ENCODE measurements at places on chromosomes 4 and X.

DNA sequence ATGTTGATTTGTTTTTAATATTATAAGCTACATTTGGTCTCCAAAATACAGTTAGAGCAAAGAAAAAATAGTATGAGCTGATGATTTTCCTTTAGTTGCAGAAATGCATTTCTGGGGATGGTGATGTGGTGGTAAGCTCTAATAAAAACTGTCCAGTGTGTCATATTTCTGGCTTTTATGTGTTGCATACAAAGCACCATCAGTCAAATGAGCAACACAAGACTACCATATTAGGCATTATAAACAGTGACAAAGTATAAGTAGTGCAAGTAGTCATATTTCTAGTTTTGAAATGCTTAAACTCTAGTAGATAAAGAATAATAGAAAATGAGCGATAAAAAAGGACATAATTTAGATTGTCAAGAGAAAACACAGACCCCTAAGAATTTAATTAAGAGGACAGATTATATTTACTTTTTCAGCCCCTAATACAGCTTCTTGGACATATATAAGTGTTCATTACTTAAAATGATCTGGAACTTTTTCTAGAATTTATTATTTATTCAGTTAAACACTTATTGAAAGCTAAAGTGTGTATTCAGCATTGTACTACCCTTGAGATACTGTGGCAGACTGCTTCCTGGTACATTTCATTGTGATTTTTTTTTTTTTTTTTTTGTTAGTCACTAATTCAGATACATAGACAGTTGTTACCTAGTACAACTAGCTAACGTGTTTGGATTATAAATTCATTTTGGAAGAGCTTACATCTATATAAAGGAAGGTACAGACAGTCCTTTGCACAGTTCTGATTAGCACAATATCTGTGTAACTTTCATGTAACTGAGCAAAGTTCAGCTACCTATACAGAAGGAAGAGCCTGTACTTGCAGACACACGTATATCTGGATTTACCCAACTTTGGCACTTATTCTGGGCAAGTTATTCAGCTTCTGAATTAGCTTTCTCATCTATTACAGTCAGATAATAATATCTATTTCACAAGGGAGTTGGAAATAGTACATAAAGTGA is 22.3 kb downstream of the RAP1GDS1 start:
- peak; percentile 92 for ATAC-seq

- no peak for ATAC-seq
These were observed 59.3 kb upstream of the CLDN34 start for GRCh38 chrX:9907645-9908387.

DNA sequence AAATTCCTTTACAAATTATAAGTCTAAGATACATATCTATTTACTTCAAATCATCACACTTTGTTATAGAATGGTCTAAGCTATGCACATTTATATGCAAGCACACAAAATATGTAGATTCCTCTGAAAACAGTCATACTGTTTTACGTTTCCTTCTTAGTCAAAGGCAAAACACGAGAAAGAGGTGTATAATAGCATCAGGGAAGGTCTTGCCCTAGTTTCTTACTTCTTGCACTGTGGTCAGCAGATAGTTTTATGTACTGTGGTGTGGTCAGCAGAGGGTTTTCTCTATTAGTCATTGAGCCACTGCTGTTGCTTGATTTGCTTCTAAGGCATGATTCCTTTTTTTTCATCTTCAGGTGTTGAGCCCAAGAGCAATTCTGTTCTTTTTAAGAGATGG is 117.7 kb downstream of the ADAM29 start:
- no peak for ATAC-seq

- no peak for ATAC-seq
These were observed 106.7 kb upstream of the ARHGAP24 start for GRCh38 chr4:85368240-85368639.

- no peak for ATAC-seq
These were observed 89.7 kb downstream of the EPHA5 start for GRCh38 chr4:65580551-65580950.

- no peak for ATAC-seq
These were observed 219.9 kb downstream of the BCOR start for GRCh38 chrX:39877905-39878304.

- ATAC-seq: no peak
These were observed 1.9 kb downstream of the DHRSX start for GRCh38 chrX:2498781-2499302.

GRCh38 chrX:154113729-154114128 is 16.2 kb upstream of the MECP2 start:
- no peak for ATAC-seq

GRCh38 chrX:18624599-18624998 is 47.3 kb downstream of the RS1 start:
- ATAC-seq: no peak

GRCh38 chrX:19121898-19122640 is at the start of gene ADGRG2:
TSS of gene ADGRG2 (minus strand) at chrX:19122468. CDS start at chrX:19068834, 53,634 bp downstream.
- no peak for ATAC-seq

DNA sequence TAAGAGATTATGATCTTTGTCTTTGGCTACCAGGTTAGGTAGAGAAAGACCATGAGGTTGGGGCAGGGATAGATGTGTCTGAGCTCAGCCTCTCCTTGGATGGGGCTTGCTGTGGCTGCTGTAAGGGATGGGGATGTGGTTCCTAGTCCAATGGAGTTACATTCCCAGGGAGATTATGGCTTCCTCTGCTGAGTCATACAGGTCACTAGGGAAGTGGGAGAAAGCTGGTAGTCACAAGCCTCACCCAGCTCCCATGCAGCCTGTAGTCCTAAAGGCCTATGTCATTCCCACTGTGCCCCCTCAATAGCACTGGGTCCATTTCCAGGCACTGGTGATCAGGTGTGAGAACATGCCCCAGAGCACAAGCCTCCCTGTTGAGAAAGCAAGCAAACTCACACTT is 70.6 kb upstream of the CENPE start:
- no peak for ATAC-seq

DNA sequence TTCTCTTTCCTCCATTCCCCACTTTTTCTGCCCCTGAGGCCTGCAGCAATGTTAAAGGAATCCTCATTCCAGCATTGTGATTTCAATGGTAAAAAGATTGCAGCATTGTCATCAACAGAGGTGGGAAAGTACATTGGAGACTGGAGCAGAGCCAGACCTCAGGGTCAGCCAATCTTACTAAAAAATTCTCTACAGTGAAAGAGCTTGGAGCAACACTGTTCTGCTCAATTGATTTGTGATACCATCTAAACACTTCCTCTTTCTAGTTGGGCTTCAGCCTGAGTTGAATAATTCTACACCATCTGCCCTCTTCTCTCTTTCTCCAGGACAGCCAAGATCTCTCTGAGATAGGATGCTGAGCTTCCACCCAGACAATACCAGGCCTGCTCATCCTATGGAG is 176.5 kb downstream of the AR start:
- no peak for ATAC-seq

- ATAC-seq: no peak
These were observed 1301.9 kb downstream of the PCDH7 start for GRCh38 chr4:32022071-32022470.

DNA sequence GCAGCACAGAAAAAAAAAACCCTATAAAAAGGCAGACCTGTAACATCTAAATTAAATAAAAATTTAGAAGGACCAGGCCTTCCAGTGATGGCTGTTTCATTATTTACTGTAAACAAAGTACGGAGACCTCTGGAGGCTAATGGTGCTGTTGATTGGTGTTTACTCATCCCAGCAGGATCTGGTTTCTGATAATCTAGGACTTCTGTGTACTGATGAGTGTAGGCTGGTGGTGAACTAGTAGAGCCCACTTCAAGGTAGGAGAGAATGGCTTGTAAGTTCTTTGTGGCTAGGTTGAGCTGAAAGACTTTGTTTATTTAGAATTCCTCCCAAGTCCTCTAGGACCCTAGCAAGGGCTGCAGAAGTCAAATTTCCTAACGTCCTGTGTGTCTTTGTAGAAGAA is 398.1 kb upstream of the PITX2 start:
- ATAC-seq: no peak

- no peak for ATAC-seq
These were observed 16.4 kb downstream of the OTC start for GRCh38 chrX:38368774-38369173.

- ATAC-seq: no peak
These were observed 444.7 kb upstream of the RPS6KA3 start for GRCh38 chrX:20711366-20711765.

DNA sequence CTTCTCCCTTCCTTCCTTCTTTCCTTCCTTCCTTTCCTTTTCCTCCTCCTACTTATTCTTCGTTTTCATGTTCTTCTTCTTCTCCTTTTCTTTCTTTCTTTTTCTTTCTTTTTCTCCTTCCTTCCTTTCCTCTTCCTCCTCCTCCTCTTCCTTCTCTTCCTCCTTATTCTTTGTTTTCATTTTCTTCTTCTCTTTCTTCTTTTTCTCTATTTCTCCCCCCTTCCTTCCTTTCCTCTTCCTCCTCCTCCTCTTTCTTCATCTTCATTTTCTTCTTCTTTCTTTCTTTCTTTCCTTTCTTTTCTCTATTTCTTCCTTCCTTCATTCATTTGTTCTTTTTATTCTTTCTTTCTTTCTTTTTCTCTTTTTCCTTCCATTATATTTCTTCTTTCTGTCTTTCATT is 671.6 kb downstream of the IQCM start:
- no peak for ATAC-seq

GRCh38 chr4:59869056-59869455 is 1331.1 kb upstream of the ADGRL3 start:
- no peak for ATAC-seq

GRCh38 chr4:95548738-95549245 is at the start of gene UNC5C:
TSS of gene UNC5C (minus strand) at chr4:95548973.
- peak; percentile 7 for ATAC-seq

- ATAC-seq: no peak
These were observed 173.7 kb downstream of the RPA4 start for GRCh38 chrX:97057349-97057909.

DNA sequence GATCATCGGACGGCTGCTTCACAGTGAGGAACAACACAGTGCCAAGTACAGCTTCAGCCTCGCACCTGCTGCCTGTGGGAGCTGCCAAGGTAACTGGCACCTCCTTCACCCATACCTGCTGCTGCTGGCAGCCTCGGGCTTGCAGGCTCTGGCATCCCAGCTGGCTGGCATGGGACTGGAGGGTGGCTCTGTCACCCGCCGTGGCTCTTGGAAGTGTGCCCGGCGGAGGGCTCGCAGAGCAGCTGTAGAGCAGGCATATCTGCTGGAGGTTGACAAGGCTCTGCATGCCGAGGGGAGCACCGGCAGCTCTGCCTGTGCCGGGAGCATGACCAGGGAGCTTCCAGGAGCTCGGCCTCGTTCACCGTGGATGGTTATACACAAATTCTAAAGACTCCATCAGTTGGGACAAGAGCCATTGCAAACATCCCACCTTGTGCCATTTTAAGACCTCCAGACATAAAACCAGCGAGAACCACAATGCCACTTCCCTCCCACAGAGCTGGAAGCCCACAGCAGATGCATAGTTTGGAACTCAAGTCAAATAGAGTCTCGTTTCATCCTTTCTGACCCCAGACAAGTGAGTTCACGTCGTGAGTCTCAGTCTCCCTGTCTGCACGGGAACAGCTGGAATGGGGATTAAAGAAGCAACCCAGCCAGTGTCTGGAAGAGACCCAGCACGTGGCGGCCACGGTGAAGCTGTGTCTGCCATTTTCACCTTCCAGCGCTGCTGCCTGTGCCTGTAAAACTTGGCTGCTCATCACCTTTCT is 84.3 kb upstream of the PSAPL1 start:
- no peak for ATAC-seq

DNA sequence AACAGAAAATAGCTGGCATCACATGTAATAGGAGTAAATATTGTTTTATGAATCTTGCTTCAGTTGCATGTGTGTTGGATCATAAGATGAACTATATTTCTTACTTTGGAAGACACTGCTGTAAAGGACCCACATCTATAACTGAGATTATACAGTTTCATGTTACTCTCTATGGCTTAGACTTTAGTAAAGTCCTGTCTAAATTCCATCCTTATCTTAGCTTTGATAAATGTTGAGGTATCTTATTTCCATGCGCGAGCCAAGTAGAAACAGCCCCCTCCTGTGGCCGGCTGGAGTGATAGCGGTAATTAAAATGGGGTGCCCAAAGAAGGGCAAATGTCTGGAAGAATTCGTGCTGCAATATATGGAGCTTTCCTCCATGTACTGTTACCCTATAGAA is 43.0 kb downstream of the CCDC158 start:
- ATAC-seq: no peak

GRCh38 chr4:128574706-128575105 is 234.8 kb upstream of the JADE1 start:
- ATAC-seq: no peak

DNA sequence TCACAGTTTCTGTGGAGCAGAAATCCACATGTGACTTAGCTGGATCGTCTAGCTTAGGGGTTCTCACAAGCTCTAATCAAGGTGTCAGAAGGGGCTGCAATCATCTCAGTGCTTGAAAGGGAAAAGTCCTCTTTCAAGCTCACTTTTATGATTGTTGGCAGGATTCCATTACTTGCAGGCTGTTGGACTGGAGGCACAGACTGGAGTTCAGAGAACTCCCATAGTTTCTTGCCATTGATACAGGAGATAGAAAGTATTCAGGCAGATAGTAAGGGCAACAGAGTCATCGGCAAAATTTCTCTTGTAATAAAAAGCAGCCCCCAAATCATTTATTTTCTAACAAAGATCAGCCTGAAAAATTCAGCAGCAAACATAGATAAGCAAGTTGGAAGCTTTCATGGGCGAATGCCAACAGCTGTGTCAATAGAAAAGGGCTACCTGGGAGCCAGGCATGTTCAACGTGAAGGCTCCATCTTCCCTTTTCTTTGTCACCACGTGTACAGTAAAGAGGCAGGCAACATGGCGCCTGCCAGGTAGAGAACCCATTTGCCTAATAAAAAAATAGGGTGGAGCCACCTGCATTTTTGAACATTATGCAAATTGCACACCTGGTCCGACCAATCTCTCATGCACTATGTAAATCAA is 64.4 kb downstream of the CXCL13 start:
- no peak for ATAC-seq

DNA sequence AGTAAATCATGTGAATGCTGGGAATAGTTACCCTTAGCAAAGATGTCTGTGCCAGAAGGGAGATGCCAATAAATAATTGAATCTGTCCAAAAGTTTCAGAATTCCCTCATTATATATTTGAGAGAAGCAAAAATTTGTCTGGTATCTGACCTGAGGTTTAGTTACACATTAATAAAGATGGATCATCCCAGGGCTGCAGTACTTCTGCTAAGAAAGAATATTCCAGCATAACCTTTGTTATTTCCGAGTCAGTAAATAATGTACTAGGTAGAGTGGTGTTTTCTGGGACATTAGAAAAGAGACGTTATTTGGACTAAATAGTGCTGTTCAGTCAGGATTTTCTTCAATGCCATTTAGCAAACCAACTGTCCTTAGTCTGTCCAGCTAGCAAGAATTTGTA is 26.4 kb downstream of the ADD1 start:
- no peak for ATAC-seq

GRCh38 chr4:24475756-24476155 is 108.6 kb downstream of the DHX15 start:
- ATAC-seq: no peak

DNA sequence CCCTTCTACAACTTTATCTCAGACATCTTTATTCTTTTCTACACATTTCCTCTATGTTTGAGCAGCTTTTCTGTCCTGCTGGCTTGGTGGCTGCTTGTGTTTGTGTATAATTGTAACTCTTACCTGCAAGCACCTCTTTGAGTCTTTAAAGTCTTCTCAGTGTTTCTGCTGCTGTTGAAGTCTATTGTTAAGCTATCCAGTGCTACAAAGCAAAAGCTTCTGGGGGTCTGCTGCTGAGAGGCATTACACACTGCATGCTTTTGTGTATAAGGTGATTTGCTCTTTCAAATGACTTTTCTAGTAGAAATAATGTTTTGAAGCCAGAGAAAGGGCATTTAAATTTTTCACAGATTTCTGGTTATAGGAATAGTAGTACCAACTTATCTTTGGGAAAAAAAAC is 241.8 kb downstream of the DTHD1 start:
- no peak for ATAC-seq

GRCh38 chr4:168550064-168550766 is 53.4 kb downstream of the PALLD start:
- no peak for ATAC-seq
